Endothelial cell of umbilical vein (primary cell): ENCODE measurements at places on chromosomes 13 and 19.
A peak's percentile ranks its signal among the peaks of the same experiment; 100 is the strongest.

DNA sequence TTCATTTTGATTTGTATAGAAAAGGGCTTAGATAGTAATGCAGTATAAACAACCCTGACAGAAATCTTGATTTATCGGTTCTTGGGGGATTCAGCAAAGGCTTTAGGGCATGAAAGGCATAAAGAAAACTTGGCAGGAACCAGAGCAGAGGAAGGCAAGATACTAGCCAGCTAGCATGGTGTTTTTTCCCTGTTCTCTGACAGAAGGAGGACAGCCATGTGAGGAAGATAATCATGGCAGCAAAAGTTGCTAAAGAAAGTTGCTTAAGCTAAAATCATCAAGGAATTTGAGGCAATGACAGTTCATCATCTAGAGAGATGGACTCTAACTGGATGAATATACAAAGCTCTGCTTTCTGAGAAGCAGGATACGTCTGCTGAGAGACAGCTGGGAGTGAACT lies 294.1 kb downstream of the KCNRG start:
- no peaks in the 10 kb centered on the region for H3K36me3 ChIP-seq
- DNase-seq = no peak
- no peak overlapping the region for H3K4me3 ChIP-seq
- no peaks in the 10 kb centered on the region for H3K4me1 ChIP-seq

- H3K4me3 ChIP-seq = no peak overlapping the region
- no peak for DNase-seq
- no peak overlapping the region for H3K27ac ChIP-seq
- no peaks in the 10 kb centered on the region for H3K36me3 ChIP-seq
- H3K4me1 ChIP-seq = no peaks in the 10 kb centered on the region
Measured at GRCh38 chr13:35465371-35465770, 11.1 kb downstream of the MAB21L1 start.

DNA sequence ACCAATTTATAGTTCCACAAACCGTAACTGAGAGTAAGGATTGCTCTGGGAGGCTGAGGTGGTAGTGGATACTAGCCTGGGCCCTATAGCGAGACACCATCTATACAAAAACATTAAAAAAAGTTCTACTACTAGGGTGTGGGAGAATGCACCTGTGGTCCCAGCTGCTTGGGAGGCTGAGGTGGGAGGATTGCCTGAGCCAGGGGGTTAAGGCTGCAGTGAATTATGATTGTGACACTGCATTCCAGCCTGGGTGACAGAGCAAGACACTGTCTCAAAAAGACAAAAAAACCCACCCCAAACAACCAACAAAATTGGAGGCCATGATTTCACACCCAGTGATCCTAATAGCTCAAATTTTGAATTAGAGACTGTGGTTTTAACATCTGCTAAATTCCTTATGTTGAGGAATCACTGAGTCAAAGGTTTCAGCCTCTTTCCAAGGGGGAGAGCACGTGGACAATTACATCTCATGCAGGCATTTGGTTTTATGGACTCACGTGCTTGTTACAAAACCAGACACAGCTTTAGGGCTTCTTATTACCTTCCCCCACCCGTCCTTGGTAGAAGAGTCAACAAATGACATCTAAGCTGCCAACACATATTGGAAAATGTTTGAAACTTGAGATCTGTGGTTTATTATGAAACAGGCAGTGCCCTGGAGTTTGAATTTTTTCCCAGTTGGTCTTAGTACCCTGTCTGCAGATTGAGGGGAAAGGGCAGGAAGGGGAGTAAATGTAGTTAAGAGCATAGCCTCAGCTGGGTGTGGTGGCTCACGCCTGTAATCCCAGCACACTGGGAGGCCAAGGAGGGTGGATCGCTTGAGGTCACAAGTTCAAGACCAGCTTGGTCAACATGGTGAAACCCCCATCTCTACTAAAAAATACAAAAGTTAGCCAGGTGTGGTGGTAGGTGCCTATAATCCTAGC lies 18.5 kb downstream of the CYP2A6 start:
- no peak overlapping the region for H3K27ac ChIP-seq
- no peaks in the 10 kb centered on the region for H3K4me1 ChIP-seq
- H3K36me3 ChIP-seq = peaks cover 5% of the 10 kb centered on the region
- H3K4me3 ChIP-seq = no peak overlapping the region

- H3K27me3 ChIP-seq = no peaks in the 10 kb centered on the region
- DNase-seq = peak; percentile 38
- no peaks in the 10 kb centered on the region for H3K36me3 ChIP-seq
- peak overlapping the region; percentile 80 for H3K4me3 ChIP-seq
- H3K4me1 ChIP-seq = peaks cover 48% of the 10 kb centered on the region
- peak overlapping the region; percentile 61 for H3K27ac ChIP-seq
Measured at GRCh38 chr19:6739883-6740588, 556 bp downstream of the TRIP10 start.

DNA sequence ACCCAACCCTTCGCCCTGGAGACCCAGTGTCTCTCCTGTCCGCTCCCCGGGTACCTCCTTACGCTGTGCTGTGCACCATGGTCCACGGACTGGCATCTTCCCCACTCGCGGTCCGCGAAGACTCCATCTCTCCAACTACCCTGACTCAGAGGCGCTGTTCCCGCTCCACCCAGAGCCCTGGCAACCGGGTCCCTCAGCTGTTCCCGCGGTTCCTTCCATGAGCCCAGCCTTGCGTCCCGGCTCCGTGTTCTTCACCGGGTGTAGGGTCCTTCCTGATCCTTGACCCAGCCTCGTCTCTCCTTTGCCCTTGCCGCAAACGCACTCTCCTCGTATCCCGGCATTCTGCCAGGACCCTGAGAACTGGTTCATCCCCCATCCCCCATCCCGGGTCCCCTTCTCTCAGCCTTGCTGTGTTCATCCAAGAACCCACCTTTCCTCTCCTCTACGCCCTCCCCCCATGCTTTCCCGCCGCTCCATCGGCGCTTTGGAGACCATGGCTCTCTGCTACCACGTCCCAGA lies 664 bp downstream of the ICAM5 start:
- peaks cover 62% of the 10 kb centered on the region for H3K27me3 ChIP-seq
- peaks cover 29% of the 10 kb centered on the region for H3K4me1 ChIP-seq
- H3K4me3 ChIP-seq = no peak overlapping the region
- no peak overlapping the region for H3K27ac ChIP-seq

- H3K27me3 ChIP-seq = no peaks in the 10 kb centered on the region
- no peaks in the 10 kb centered on the region for H3K36me3 ChIP-seq
- H3K4me1 ChIP-seq = peaks cover 10% of the 10 kb centered on the region
- H3K27ac ChIP-seq = no peak overlapping the region
- H3K4me3 ChIP-seq = no peak overlapping the region
Measured at GRCh38 chr13:45315520-45316167, 25.3 kb downstream of the TPT1 start.
